ENCODE measurements at places on chromosomes 2 and 18.

GRCh38 chr2:112204411-112204810 lies 50.4 kb downstream of the ZC3H8 start:
- DNase-seq, result no peak

- DNase-seq, result no peak
Measured at GRCh38 chr2:121375621-121376159, 90.7 kb upstream of the TFCP2L1 start.

DNA sequence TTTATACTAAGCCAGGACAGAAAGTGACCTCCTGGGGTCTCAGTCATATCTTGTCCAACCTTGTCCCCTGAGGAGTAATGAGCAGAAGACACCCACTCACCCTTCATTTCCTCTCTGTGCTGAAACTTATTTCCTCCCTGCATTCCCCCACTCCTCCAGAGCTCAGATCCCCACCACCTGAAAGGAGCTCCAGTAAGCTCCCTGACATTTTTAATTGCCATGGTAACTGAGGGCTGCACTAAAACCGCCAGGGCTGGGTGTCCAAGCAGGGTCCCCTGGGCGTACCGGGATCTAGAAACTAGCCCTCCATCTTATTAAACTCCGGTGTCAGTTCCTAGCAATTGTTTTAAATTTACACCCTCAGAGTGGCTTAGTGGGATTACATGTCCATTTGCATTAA lies 393.3 kb upstream of the HNRNPA3 start:
- DNase-seq, result no peak

DNA sequence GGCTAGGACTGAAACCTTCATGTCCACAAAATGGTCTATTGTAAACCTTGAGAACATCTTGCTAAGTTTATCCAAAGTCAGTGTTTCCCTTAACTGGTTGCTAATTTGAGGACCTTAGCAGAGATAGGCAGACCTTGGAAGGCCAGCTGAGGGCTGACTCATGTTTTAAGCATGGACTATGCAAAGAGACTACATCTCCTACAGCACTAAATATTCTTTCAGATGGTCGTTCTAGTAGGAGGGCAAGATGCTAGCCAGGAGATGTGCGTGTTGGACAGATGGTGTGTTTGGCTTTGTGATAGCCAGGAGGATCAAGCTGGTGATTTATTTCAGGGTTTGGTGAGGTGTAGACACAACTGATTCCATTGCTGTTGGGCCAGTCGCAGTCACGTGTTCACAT lies 75.8 kb downstream of the NRP2 start:
- DNase-seq, result no peak
